ENCODE measurements at places on chromosomes 5 and 9.

DNA sequence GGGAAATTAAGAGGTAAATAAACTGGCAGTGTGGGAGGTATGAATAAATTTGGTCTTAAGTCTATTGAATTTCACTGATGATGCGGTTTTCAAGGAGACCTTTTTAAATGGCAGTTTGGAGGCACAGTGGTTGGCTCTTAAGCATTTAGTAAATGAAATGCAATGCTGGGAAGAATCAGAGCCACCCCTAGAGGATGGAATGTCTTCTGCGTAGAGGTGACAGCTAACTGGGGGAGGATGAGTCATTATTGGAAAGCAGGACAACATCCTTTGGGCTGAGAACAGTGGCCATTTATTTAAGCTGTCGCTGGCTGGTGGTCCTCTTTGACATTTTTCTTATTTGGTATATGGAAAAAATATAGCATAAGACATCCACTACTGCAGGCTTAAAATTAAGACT, 163.2 kb downstream of the SH3GL2 start:
- no peak for DNase-seq

- no peak for DNase-seq
These were observed 48.1 kb downstream of the ZNF622 start for GRCh38 chr5:16417398-16418074.

- DNase-seq = no peak
These were observed 151.0 kb downstream of the GCNT1 start for GRCh38 chr9:76610011-76610352.

GRCh38 chr5:72786676-72787075, 29.8 kb upstream of the TNPO1 start:
- DNase-seq = no peak

DNA sequence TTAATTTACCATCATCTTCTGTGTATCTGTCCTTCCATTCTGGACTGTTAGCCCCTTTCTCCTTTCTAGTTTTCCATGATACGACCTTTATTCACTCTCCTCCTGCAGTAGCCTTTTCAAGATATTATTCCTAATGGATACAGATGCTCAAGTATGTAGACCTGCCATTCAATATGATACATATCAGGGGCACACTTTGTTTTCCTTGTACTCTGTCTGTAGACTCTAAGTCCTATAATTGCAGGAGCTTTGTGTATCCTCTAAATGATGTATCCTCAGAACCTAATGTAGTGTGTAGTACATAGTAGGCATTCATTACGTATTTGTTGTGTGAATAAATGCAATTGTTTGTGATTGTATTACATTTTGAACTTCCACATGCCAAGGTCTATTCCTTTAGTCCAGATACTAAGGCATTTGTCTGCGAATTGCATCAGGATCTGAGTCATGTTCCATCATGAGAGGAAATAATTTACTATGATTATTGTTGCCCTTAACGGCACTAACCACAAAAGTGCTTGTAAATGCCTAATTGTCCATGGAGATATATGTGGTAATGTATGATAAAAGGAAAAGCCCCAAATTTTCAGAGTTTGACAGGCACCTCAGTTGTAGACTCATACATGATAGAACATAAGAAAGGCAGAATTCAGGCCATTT, 57.1 kb upstream of the IZUMO3 start:
- no peak for DNase-seq

DNA sequence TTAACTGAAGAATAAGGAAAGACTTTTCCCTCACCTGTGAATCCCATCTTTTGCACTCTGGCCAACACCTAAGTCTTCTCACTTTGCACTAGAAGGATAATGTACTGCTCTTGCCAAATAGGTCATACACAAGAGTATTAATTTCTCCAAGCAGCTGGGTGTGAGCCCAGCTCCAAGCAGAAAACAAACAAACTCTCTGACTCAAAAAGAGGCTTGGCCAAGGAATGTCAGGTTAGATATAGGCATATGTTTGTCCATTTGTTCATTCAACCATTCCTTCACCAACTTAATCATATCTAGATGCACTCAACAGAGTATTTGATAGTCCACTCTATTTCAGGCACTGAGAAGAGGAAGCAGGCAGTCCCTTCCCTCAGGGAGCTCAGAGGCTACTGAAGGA, 84.4 kb downstream of the HTR4 start:
- DNase-seq = no peak

GRCh38 chr5:147733075-147733474, 49.5 kb downstream of the JAKMIP2 start:
- DNase-seq = no peak

- DNase-seq = no peak
These were observed 114.0 kb downstream of the LHX2 start for GRCh38 chr9:124125651-124125977.

DNA sequence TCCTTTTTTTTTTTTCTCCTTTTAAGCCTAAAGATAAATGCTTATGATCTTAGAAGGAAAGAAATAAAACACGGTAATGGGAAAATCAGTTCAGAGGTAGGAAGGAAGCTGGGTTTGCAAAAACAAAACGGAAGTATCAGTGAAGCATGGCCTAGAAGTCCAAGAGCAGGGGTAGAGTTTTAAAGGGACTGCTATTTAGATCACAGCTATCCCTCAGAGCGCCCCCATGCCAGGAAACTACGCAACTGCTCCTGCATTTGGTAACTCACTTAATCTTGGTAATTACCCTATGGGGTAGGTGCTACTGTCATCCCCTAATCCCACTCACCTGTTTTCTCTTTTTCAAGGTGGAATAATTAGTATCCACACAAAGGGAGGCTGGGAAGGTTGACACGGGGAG, 16.0 kb downstream of the TLE1 start:
- no peak for DNase-seq

- no peak for DNase-seq
These were observed 41.1 kb downstream of the LIX1 start for GRCh38 chr5:97101189-97101910.

Data from right renal cortex interstitium (tissue), 3 donors.